ENCODE measurements at places on chromosomes 12 and 14.

- DNase-seq: no peak
These were observed 164.2 kb downstream of the SSPN start for GRCh38 chr12:26359576-26359975.

DNA sequence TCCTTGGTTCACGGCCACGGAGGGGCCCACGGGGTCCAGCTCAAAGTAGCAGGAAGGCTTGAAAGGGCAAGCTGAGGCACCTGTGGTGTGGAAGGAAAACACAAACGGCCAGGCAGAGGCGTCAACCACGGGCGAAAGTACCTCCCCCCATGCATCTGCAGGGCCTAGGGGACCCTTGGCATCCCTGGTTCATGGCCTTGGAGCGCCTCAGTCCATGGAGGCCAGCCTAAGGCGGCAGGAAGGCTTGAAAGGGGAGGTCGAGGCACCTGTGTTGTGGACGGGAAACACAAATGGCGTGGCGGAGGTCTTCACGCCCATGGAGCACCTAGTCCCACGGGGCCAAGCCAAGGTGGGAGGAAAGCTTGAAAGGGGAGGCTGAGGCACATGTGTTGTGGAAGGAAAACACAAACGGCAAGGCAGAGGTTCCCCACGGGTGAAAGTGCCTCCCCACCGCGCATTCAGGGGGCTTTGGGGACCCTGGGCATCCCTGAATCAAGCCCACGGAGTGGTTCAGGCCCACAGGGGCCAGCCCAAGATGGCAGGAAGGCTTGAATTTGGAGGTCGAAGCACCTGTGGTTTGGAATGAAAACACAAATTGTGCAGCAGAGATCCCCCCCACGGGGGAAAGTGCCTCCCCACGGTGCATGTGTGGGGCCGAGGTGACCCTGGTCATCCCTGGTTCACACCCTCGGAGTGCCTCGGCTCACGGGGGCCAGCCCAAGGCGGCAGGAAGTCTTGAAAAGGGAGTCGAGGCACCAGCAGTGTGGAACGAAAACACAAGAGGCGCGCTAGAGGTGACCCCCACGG lies 380.8 kb downstream of the ALG10 start:
- DNase-seq: no peak

GRCh38 chr12:9334041-9334692 lies 126.0 kb upstream of the PZP start:
- DNase-seq: no peak

DNA sequence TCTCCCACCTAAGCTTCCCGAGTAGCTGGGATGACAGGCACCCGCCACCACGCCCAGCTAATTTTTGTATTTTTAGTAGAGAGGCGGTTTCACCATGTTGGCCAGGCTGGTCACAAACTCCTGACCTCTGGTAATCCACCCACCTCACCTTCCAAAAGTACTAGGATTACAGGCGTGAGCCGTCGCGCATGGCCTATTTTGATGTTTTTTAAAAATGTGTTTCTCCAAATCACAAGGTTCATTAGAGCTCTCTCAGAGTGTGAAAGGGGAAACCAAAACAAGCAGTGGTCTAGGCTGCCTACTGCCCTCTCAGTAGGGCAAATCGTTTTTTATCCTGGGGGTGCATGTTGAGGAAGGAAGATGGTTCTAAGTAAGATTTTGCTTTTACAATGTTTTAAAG lies 211.5 kb downstream of the PIK3C2G start:
- DNase-seq: no peak

DNA sequence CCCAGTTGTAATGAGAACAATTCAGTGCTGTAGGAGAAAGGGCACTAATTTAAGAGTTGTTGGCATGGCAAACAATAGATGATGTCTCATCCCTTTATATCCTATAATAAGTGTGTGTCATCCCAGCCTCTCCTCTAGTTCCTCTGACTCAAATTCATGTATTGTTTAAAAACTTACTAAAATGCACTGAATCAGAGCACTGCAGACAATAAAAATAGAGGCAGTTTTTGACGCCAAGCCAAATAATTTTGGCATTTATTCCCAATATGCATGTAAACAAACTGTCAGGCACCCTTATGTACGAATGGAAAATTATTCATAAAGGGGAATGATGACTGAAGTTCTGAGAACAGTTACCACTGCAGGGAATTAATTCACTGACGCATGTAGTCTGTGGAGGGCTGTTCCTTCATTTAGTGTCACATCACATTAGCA lies 57.9 kb upstream of the TMX1 start:
- no peak for DNase-seq

- no peak for DNase-seq
These were observed 15.4 kb downstream of the RAB35 start for GRCh38 chr12:120101182-120101581.

- DNase-seq: no peak
These were observed 42.4 kb downstream of the CKAP4 start for GRCh38 chr12:106205208-106206069.

GRCh38 chr12:1122786-1123185 lies 131.8 kb downstream of the ERC1 start:
- peak; percentile 53 for DNase-seq

DNA sequence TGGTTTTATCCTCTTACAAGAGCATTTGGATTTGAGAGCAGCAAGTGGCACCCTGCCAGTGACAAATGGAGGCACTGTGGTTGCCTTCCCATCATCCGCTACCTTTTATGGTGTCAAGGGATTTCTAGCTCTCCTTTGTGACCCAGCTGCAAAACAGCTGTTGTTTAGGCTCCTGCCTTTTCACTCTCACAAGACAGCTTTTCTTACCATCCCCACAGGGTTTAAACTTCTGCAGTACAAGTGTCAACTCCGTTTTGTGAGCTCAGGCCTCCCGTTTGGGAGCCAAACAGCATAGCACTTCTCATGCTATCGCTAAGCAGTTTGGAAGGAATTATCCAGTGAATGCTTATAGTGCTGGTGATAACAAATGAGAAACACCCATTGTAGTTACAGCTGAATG lies 331.4 kb downstream of the TMTC2 start:
- DNase-seq: no peak

GRCh38 chr12:52826611-52827498 lies 7.3 kb downstream of the KRT79 start:
- no peak for DNase-seq

- no peak for DNase-seq
These were observed 197.6 kb upstream of the RBM19 start for GRCh38 chr12:114163771-114164170.

DNA sequence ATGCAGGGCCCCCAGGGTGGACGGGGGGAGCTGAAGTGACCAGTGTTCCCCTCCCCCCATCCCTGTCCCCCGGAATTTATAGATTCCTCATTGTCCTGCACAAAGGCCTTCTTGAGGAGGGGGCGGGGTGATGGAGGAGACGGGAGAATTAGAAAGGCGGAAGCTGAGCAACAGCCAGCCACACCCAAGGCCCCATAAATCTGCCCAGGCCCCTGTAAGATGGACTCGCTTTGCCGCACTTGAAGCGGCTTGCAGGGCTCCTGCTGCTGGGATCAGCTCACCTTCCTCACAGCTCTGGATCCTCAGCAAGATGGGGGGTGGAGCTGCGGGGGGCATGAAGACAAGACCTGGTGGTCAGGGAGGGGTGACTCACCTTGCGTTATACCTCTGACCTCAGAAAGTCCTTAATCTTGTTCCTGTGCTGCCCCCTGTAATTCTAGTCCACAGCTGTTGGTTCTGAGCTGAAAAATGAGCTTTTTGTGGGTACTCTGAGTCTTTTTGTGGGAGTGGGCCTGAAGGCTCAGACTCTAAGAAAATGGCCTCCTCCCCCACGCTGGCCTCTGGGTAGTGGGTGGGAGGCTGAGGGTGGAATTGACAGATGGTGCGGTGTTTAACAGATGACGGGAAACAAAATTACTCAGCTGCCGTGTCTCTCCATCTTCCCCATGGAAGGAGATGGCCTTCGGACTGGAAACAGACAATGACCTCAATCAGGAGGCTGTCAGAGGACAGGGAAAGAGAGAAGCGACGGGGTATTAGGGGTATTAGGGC lies 15.8 kb upstream of the ANKRD33 start:
- no peak for DNase-seq

DNA sequence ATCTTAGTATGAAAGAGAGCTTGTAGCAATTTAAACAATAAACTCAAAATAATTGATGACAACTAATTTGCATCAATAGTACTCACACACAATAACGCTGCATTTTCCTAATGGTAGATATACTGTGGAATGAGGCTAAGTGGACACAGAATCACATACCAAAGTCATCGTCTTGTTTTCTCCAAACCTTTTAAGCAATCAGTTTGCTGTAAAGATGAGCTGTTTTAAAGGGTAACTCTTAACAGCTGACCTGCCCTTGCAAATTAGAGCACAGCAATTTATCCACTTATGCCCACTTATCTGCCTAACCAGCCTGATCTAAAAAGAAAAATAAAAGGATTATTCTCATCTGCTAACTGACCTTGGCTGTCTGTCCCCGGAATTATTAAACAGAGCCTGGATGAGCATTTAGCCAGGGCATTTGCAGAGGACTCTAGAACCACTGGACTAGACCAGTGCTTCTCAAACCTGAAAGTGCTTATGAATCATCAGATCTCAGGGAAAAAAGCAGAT lies 174.3 kb upstream of the BCL2L14 start:
- DNase-seq: no peak

Data from CD4-positive, alpha-beta T cell treated with Interleukin-4 for 4 hours (primary cell).